ENCODE measurements at places on chromosomes 4 and X.

GRCh38 chr4:117660668-117661067, 373.6 kb upstream of the NDST3 start:
- DNase-seq = no peak

GRCh38 chr4:121655320-121656268, 41.2 kb downstream of the ANXA5 start:
- no peak for DNase-seq

DNA sequence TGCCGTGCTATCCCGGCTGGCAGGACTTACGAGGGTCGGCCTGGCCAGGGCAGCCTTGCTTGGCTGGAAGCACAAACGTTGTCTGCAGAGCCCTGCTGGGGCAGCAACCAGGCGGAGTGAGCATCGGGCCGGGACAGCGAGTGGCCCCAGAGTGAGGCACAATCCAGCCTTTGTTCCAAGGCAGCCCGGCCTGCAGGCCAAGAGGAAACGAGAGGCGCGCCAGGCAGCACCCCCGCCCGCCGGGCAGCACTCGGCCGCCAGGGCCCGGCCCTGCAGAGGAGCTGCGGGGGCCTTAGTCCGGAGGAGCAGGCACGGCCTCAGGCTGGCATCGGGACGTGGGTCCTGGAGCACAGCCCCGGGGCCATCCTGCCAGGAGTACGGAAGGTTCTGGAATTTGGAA, 24.1 kb downstream of the FGFRL1 start:
- DNase-seq = no peak

DNA sequence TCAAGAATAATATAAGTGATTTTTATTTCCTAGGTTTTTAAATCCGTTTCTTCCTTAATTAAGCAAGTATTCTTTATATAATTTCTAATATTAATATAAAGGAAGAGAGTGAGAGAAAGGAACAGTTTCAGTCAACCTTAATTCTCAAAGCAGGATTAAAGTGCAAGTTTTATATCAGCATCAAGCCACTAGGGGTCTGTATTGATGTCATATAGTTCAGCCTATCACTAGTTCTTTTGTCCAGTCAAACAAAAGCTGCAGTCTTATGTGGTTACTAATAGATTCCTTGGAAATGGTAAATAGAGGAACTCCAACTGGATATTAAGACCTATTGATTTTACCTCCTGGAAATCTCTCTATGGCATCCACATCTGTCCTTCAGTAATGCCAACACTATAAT, 82.0 kb downstream of the NAP1L3 start:
- DNase-seq = no peak

- no peak for DNase-seq
Measured at GRCh38 chr4:26723216-26723615, 137.4 kb upstream of the STIM2 start.

GRCh38 chrX:108088511-108088910, 2.8 kb downstream of the PSMD10 start:
- no peak for DNase-seq

DNA sequence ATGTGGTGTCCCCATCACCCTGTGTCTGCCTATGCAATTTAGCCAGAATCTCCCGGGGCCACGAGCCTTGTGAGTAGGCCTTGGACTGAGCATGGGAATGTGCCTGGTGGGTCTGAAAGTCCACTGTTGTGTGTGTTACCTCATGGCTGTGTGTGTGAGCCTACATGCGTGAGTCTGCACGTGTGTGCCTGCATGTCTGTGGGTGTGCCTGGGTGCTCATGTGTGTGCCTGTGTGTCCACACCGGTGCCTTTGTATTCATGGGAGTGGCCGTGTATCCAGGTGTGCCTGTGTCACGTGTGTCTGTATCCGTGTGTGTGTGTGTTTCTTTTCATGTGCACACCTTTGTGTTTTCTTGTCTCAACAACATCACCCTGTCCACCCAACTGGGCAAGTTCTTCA, 14.2 kb downstream of the ATP5ME start:
- no peak for DNase-seq
